ENCODE measurements at places on chromosomes 2 and 18. TPM values are rescaled to one million over a fixed set of nuclear protein-coding genes. Genes with fewer than 3 reads are reported as not detected.

ADD2 gene
- total RNA-seq, result 0.37 TPM

UGT1A6 gene
- 0.09 TPM for total RNA-seq

DNAJC5G gene
- total RNA-seq, result not detected

POLR1B gene
- 9.7 TPM for total RNA-seq

RNF152 gene
- total RNA-seq, result 10.5 TPM

RTP5 gene
- total RNA-seq, result not detected

CNGA3 gene
- not detected for total RNA-seq

IL36B gene
- not detected for total RNA-seq

DSC2 gene
- total RNA-seq, result not detected

BOLL gene
- total RNA-seq, result not detected

COLEC12 gene
- 79.5 TPM for total RNA-seq

USP14 gene
- total RNA-seq, result 13.4 TPM

GPR35 gene
- 0.74 TPM for total RNA-seq

NPPC gene
- 0.28 TPM for total RNA-seq

EVX2 gene
- total RNA-seq, result under 0.01 TPM

ROCK1 gene
- 26.3 TPM for total RNA-seq

UGT1A3 gene
- total RNA-seq, result not detected

TMEFF2 gene
- total RNA-seq, result 3.0 TPM

DNAH6 gene
- total RNA-seq, result 0.09 TPM

ASB1 gene
- total RNA-seq, result 24.0 TPM

TLX2 gene
- total RNA-seq, result not detected

GREB1L gene
- total RNA-seq, result not detected

TMEM178A gene
- total RNA-seq, result 1.3 TPM

FZD7 gene
- 68.4 TPM for total RNA-seq

ASXL3 gene
- total RNA-seq, result 0.43 TPM

TMEM200C gene
- 0.14 TPM for total RNA-seq

POTEJ gene
- not detected for total RNA-seq

COL5A2 gene
- total RNA-seq, result 785 TPM

TM4SF20 gene
- 0.09 TPM for total RNA-seq

TRIM43 gene
- total RNA-seq, result not detected

ANKRD30B gene
- total RNA-seq, result under 0.01 TPM

NTSR2 gene
- not detected for total RNA-seq

CNDP1 gene
- total RNA-seq, result not detected

ASB18 gene
- not detected for total RNA-seq

PLEK gene
- 1.1 TPM for total RNA-seq

TRIB2 gene
- 13.2 TPM for total RNA-seq

FER1L5 gene
- total RNA-seq, result 1.4 TPM

TUBA3E gene
- not detected for total RNA-seq

AMER3 gene
- total RNA-seq, result not detected

Data from smooth muscle cell of bladder (primary cell).